ENCODE measurements at places on chromosomes 3 and 15.
A peak's percentile ranks its signal among the peaks of the same experiment; 100 is the strongest.

DNA sequence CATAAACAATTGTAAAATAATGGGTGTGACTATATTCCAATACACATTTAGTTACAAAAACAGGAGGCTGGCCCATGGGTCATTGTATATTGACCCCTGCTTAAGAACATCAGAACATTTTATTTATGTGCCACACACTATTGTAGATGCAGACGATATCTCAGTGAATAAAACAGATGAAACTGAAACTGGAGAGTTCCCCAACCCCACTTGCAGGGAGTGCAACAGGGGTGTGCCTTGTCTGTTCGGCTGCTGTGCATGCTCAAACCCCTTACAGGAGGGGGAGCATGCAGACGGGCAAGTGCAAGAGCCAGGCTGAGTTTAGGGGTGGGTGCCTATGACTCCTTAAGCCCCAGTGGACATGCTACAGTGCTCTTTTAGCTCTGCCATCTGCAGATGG lies 509.6 kb downstream of the IGSF11 start:
- no peak for DNase-seq

GRCh38 chr3:43334976-43335375 lies 48.6 kb downstream of the SNRK start:
- DNase-seq = no peak

DNA sequence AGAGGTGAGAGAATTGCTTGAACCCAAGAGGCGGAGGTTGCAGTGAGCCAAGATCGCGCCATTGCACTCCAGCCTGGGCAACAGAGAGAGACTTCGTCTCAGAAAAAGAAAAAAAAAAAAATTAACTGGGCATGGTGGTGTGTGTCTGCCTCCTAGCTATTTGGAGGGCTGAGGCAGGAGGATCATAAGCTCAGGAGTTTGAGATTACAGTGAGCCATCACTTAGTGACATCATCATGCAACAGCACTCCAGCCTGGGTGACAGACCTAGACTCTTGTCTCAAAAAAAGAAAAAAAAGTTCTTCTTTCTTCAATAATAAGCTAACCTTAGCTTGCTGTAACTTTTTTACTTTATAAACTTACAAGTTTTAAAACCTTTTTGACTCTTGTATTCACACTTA lies 99.8 kb downstream of the SLMAP start:
- DNase-seq = no peak

DNA sequence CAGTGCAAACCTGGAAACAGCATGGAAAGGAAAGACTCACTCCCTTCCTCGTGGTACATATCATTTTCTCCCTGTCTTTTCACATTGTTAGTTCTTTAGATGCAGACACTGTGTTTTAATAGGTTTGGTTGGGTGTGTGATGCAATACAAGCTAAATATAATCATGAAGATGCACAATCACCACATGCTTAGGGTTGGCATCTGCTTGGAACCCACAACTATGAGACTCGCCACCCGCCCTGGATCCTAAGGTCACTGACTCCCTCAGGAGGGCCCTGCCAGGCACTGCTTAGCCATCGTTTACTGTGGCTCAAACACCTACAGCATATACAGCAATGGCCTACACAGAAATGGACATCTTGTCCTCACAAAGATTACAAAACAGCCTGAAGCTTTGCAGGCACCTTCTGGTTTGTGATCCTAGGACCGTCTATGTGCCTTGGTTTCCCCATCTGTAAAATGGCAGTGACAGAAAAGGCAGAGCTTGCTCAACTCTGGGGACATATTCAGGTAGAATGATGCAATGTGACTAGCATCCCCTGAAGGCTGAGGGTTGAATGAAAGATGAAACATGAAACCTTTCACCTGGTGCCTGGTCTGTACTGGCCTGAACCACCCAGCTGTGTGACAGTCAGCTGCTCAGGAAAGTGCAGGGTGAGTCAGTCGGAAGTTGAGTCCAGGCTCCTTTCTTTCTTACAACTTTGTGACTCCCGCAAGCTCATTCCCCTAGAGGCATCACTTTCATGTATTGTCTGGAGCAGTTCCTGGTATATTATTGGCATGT lies 123.6 kb upstream of the PFN2 start:
- DNase-seq = peak; percentile 71

DNA sequence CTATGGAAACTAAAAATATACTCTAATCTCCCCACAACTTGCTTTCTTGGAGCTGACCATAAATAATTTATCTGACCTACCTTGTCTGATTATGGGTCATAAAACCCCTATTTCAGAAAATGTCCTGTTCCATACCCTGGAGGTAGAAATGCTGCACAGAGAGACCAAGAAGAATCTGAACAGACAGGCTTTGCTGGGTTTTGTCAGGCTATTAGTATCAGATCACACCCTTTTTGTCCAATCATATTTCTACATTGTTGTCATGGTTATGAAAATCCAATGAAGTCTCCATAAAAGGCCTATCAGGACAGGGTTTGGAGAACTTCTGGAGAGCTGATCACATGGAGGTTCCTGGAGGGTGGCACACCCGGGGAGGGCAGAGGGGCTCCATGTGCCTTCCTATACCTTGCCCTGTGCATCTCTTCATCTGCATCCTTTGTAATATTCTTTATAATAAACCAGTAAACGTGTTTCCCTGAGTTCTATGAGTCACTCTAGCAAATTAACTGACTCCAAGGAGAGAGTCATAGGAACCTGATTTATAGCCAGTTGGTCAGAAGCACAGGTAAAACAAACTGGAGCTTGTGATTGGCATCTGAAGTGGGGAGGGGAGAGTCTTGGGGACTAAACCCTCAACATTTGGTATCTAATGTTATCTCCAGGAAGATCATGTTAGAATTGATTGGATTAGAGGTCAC lies 58.1 kb downstream of the NGLY1 start:
- DNase-seq = no peak

- peak; percentile 87 for DNase-seq
These were observed 68.5 kb downstream of the TMCO5A start for GRCh38 chr15:38002883-38003477.

Data from iris pigment epithelial cell (primary cell).